ENCODE measurements at places on chromosomes 5 and 9.

DNA sequence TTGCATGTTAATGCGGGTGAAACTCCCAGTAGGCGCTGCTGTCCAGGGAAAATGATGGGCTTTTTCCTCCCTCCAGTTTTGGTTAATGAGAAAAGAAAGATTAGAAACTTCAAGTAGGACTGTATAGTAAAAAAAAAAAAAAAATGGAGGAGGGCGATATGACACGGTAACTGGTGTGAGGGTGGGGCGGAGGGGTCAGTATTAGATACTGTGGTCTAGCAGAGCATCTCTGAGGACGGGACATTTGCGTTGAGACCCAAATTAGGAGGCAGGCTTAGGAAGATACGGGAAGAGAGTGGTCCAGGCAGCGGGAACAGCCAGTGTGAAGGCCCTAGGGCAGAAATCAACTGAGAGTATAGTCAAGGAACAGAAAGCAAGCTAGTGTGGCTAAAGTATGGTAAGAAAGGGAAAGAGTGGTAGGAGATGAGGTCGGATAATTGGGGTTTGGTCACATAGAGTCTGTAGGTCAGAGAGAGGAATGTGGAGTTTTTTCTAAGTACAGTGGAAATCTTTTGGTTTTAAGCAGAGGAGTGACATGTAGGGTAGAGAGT is 707 bp downstream of the RMND5B start:
- H3K27ac ChIP-seq = no peak overlapping the region
- H3K36me3 ChIP-seq = peaks cover under 1% of the 10 kb centered on the region
- H3K4me3 ChIP-seq = peak overlapping the region; percentile 50
- H3K4me1 ChIP-seq = peaks cover 4% of the 10 kb centered on the region
- DNase-seq = no peak
- H3K27me3 ChIP-seq = no peaks in the 10 kb centered on the region

DNA sequence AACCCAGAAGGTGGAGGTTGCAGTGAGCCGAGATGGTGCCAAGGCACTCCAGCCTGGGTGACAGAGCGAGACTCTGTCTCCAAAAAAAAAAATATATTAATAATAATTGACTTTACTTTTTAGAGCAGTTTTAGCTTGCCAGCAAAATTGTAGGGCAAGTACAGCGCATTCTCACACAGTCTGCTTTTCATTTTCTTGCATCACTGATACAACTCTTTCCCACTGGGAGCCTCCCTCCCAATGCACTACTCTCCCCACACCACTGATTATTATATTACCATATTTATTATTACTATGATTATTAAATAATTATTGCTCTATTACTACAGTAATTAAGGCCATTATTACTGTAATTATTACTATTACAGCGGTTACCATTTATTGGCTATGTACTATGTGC is 212.8 kb downstream of the GNA14 start:
- peaks cover 2% of the 10 kb centered on the region for H3K4me1 ChIP-seq
- no peaks in the 10 kb centered on the region for H3K36me3 ChIP-seq
- no peaks in the 10 kb centered on the region for H3K27me3 ChIP-seq
- no peak for DNase-seq
- no peak overlapping the region for H3K27ac ChIP-seq

GRCh38 chr5:29794141-29794787 is 1399.2 kb upstream of the CDH6 start:
- no peaks in the 10 kb centered on the region for H3K36me3 ChIP-seq
- H3K27ac ChIP-seq = no peak overlapping the region
- no peaks in the 10 kb centered on the region for H3K27me3 ChIP-seq
- no peaks in the 10 kb centered on the region for H3K4me1 ChIP-seq
- DNase-seq = no peak

GRCh38 chr9:69719367-69719766 is 40.4 kb downstream of the PTAR1 start:
- no peaks in the 10 kb centered on the region for H3K4me1 ChIP-seq
- H3K27ac ChIP-seq = no peak overlapping the region
- no peak for DNase-seq
- no peak overlapping the region for H3K4me3 ChIP-seq
- H3K36me3 ChIP-seq = peaks cover 9% of the 10 kb centered on the region
- H3K27me3 ChIP-seq = no peaks in the 10 kb centered on the region

GRCh38 chr5:151692312-151692711 is 5.6 kb upstream of the SPARC start:
- no peak overlapping the region for H3K4me3 ChIP-seq
- H3K27me3 ChIP-seq = no peaks in the 10 kb centered on the region
- no peak for DNase-seq
- H3K36me3 ChIP-seq = no peaks in the 10 kb centered on the region
- peaks cover 4% of the 10 kb centered on the region for H3K4me1 ChIP-seq
- no peak overlapping the region for H3K27ac ChIP-seq

GRCh38 chr5:2752059-2752820 is 763 bp upstream of the IRX2 start:
- no peak for DNase-seq
- peaks cover 19% of the 10 kb centered on the region for H3K36me3 ChIP-seq
- H3K27me3 ChIP-seq = peaks cover 16% of the 10 kb centered on the region
- no peak overlapping the region for H3K27ac ChIP-seq
- peaks cover 6% of the 10 kb centered on the region for H3K4me1 ChIP-seq

GRCh38 chr5:60271517-60271916 is 378.0 kb upstream of the PDE4D start:
- DNase-seq = no peak
- H3K4me1 ChIP-seq = no peaks in the 10 kb centered on the region
- H3K27ac ChIP-seq = no peak overlapping the region

DNA sequence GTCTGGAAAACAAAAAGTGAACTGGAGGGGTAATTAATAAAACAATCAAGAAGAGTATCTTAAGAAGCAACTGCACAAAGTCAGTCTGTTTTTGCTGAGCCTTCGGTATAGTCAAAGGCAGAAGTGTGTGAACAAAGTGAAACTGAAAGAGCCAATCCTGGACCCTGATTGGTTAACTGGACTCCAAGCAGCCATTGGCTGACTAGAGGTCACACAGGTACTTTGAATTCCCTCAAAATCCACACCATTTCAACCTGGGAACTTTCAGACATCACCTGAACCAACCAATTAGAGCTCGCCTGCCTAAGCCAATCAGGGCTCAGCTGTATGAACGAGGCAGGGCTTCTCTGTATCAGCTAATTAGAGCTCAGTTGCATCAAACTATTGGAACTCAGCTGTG is 286.7 kb downstream of the TLE4 start:
- H3K36me3 ChIP-seq = no peaks in the 10 kb centered on the region
- H3K27me3 ChIP-seq = no peaks in the 10 kb centered on the region
- no peak for DNase-seq

DNA sequence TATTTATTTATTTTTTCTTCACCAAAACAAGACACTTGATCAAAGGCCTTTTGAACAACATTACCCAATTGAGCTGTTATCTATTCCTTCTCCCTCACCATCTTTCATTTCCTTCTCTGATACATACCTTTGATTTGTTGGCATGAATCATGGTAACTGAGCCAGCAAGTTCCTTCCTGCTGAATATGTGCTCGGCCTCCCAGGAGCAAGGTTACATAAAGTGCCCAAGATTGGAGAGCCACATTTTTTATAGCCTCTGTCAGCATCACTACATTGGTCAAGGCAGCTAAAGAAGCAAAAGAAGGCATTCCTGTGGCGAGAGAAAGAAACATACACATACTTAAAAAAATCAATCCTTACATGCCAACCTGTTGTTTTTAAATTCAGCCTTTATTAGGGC is 369.6 kb downstream of the CYLC2 start:
- H3K4me1 ChIP-seq = no peaks in the 10 kb centered on the region
- H3K27ac ChIP-seq = no peak overlapping the region
- no peak for DNase-seq
- H3K36me3 ChIP-seq = no peaks in the 10 kb centered on the region

- H3K36me3 ChIP-seq = no peaks in the 10 kb centered on the region
- no peak overlapping the region for H3K4me3 ChIP-seq
- no peaks in the 10 kb centered on the region for H3K27me3 ChIP-seq
- DNase-seq = no peak
- H3K4me1 ChIP-seq = no peaks in the 10 kb centered on the region
- H3K27ac ChIP-seq = no peak overlapping the region
Observed at GRCh38 chr9:71908825-71909224, 2.2 kb downstream of the ABHD17B start.

- DNase-seq = no peak
- no peak overlapping the region for H3K27ac ChIP-seq
- H3K27me3 ChIP-seq = peaks cover 1% of the 10 kb centered on the region
- no peak overlapping the region for H3K4me3 ChIP-seq
- peaks cover 2% of the 10 kb centered on the region for H3K4me1 ChIP-seq
Observed at GRCh38 chr5:92907938-92908606, 672.9 kb downstream of the NR2F1-AS1 start.

DNA sequence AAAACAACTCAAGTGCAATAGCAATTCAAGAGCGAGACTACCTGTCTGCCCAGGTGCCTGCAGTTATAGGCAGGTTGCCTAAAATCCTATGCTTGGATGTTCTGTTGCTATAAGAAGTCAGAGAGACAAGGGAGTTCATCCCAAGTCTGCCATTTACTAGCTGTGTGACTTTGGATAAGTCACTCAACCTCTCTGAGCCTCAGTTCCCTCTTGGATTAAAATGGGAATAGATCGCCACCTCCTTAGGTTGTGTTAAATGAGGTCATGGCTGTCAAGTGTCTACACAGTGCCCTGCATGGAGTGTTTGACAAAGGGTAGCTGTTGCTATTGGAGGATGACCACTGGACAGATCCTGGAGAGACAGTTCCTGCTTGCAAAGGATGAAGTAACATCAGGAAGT is 1.3 kb upstream of the ZBTB34 start:
- H3K27me3 ChIP-seq = no peaks in the 10 kb centered on the region
- H3K36me3 ChIP-seq = peaks cover 1% of the 10 kb centered on the region
- no peak overlapping the region for H3K27ac ChIP-seq
- DNase-seq = no peak
- H3K4me3 ChIP-seq = no peak overlapping the region

- H3K4me3 ChIP-seq = no peak overlapping the region
- no peaks in the 10 kb centered on the region for H3K4me1 ChIP-seq
- no peaks in the 10 kb centered on the region for H3K36me3 ChIP-seq
- no peak for DNase-seq
- no peak overlapping the region for H3K27ac ChIP-seq
- H3K27me3 ChIP-seq = no peaks in the 10 kb centered on the region
Observed at GRCh38 chr9:13412331-13412730, 132.8 kb upstream of the MPDZ start.

- DNase-seq = no peak
- H3K4me1 ChIP-seq = no peaks in the 10 kb centered on the region
- H3K4me3 ChIP-seq = no peak overlapping the region
- peaks cover 10% of the 10 kb centered on the region for H3K36me3 ChIP-seq
- H3K27ac ChIP-seq = no peak overlapping the region
Observed at GRCh38 chr9:124526174-124526573, 19.0 kb upstream of the NR5A1 start.

DNA sequence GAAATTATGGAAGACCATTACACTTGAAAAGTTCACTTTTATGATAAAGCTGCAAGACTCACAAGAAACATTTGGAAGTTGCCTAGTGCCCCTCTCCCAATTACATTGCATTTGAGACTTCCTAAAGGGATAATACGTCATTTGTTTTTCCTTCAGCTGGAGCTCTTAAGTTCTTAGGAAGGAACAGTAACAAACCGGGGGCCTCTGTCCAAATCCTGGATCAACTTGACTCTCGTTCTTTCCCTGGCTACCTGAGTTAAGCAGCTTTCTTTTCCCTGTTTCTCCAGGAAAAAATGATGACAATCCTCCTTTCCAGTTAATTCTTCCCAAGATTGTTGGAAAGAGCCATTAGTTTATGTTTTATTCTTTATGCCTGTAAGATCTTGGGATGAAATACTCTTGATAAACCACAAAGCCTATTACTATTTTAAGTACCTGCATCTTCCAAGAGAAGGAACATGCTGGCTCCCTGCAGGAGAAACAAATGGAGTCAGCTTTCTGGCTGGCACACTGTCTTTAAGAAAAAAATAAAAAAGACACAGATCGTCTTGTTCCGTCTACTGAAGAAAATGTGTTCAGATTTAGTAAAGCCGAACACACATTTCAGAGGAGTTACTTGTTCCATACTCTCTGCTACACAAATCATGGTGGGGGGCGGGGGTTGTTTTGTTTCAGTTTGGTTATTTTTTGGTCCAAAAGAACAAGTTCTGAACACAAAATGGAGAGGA is 297.9 kb downstream of the EFNA5 start:
- H3K4me1 ChIP-seq = no peaks in the 10 kb centered on the region
- H3K27me3 ChIP-seq = no peaks in the 10 kb centered on the region
- H3K36me3 ChIP-seq = no peaks in the 10 kb centered on the region
- H3K4me3 ChIP-seq = no peak overlapping the region

DNA sequence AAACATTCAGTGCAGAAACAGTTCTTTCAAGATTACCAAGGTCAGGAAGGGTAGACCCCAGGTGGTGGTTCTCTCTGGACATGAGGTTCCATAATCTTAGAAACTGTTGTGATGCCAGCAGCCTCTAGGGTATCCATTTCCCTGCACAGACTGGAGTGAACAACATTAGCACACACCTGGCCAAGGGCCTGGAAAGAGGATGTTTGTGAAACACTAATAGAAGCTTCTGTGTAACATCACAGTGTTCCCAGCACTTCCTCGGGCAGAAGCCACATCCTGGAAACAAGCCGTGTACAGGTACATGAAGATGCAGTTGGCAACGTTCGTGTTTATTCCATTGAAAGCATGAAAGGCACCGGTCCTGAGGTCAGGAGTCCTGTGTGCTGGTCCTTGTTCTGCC is 598.2 kb upstream of the KLF4 start:
- no peak overlapping the region for H3K27ac ChIP-seq
- H3K36me3 ChIP-seq = no peaks in the 10 kb centered on the region

DNA sequence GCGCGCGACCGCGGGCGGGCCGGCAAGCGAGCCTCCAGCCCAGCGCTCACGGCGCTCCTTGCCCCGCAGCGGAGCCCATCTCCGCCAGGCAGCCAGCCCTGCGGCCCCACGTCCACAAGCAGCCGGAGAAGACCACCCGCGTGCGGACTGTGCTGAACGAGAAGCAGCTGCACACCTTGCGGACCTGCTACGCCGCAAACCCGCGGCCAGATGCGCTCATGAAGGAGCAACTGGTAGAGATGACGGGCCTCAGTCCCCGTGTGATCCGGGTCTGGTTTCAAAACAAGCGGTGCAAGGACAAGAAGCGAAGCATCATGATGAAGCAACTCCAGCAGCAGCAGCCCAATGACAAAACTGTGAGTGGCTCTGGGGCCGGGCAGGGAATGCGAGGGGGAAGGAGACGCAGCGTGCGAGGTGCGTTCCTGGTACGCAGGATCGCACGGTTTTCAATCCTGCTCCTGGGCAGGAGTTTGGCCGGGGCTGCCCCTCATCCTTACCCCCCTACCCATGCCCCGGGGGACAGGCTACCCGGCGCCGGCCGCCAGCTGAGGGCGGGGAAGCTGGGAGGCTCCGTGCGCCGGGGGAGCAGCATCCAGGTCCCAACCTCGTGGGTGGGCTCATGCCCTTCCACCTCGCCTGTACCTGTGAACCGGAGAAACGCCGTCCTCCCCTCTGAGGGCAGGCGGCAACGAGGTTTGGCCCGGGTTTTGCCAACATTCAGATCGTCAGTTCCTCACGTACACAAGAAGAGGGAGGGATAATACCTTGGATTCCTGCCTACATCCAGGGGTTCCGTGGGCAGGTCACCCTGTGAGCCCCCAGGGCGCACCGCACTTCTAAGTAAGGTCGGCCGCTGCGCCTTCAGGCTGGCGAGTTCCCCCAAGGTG is 6.6 kb downstream of the ISL1 start:
- DNase-seq = no peak
- H3K27me3 ChIP-seq = peaks cover 65% of the 10 kb centered on the region
- no peaks in the 10 kb centered on the region for H3K36me3 ChIP-seq
- H3K4me3 ChIP-seq = peak overlapping the region; percentile 43
- H3K4me1 ChIP-seq = peaks cover 10% of the 10 kb centered on the region

All from iPS DF 6.9 (cell line).